CD4-positive, alpha-beta T cell treated with Interleukin-1 beta for 1 hour (primary cell): ENCODE measurements at places on chromosomes 2 and 18.

DNA sequence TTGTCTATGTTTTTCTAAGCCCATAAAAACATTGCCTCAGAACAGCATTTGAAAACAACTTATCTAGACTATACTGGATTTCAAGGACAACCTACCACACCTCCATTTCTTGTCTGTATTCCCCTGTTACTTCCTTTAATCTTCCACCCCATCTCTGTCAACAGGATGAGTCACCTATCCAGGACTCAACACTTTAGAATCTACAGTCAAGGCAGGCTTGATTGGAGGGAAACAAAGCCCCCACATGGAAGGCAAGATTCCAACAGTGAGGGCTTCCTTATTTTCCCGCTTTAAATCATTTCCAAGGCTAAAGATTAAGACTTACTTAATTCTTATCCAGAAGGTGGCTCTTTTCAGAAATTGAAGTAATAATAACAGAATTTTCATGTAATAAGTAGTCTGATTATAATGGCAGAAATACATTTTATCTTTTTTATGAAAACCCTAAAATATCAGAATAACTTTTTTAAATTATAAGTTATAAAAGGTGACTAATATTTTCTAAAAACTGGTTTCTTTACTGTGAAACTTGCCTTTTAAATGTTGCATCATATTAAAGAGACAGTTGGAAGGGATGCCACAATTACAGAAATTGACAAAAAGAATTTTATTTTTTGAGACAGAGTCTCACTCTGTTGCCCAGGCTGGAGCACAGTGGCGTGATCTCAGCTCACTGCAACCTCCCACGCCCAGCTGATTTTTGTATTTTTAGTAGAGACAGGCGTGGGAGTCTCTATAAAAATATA is 138.7 kb upstream of the CCDC150 start:
- DNase-seq = no peak

GRCh38 chr2:105926960-105927678 is 182.4 kb downstream of the NCK2 start:
- peak; percentile 33 for DNase-seq

- DNase-seq = no peak
Measured at GRCh38 chr18:54948350-54948837, 10.9 kb downstream of the CCDC68 start.

DNA sequence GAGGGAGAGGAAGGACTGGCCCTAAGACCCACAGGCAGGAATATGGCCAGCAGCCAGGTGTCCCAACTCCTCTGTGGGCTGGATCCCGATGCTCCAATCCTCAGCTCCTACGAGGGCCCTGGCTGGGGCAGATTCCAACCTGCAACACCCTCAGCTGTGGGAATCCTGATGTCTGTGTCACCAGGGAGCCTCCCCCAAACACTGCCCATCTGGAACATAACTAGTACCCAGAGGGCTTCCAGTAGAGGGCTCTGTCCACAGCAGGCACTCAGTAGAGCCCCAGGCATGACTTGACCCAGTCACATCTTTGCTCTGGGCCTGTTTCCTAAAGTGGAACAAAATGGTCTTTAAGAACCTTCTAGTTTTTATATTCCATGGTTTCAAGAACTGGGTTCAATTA is 20.6 kb upstream of the LOXHD1 start:
- no peak for DNase-seq

DNA sequence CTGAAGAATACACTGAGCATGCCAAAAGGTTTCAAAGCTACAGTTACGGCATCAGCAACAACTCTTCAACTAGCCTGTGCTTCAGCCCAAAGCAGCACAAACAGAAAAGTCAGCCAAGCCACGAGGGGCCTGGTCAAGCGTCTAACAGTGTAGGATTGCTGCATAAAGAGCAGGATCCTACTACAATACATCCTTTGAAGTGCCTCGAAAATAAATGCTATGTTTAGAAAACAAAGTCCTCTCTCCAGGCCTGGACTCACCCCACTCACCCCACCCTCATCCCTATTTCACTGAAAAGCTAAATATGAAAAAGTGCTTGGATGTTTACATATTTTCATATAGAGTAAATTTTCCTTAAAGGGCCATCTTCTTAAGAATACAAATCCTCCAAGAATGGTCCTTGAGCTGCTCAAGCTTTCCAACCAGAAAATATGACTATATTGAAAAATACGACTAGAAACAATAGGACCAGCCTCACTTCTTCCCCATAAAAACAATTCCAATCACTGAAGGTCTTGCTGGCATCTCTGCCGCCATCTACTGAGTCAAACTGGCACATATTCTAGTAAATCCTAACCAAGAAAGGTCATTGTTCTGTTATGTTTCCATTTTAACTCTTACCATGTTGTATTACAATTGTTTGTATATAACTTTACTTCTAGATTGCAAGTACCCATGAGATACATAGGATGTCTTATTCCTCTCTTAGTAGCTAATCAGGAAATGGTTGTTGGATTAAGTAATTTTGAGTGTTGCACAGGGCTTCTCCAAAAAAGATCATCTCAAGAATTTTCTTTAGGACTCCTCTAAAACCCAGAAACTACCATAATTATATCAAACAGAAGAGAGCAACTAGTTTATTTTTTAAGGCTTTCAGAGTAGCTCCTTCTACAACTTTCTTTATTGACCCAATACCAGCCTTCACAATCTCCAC is 63.6 kb downstream of the CLHC1 start:
- peak; percentile 52 for DNase-seq

- no peak for DNase-seq
Measured at GRCh38 chr2:161172901-161173540, 12.8 kb downstream of the TANK start.

DNA sequence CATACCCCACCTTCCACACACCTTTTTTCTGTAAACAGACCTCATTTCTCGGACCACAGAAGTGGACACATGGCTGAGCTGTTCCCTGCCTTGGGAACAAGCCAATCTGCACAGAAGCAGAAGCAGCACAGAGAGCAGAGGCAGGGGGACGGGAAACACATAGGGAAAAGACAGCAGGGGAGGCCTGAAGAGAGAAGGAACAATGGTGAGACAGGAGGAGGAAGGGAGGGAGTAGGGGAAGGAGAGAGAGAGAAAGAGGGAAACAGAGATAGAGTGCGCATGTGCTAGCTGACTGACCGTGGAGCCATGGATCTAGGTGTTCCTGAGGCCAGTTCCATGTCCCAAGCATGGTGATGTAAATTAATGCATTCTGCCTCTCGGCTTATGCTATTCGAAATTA is 119.7 kb downstream of the NOL10 start:
- DNase-seq = no peak

GRCh38 chr2:70083344-70084156 is 3.7 kb upstream of the PCBP1 start:
- peak; percentile 52 for DNase-seq

- no peak for DNase-seq
Measured at GRCh38 chr2:29061176-29061575, 13.1 kb downstream of the PCARE start.

- peak; percentile 16 for DNase-seq
Measured at GRCh38 chr2:230412371-230412711, 3.7 kb upstream of the SP100 start.

- no peak for DNase-seq
Measured at GRCh38 chr2:70999362-70999761, 4.7 kb upstream of the TEX261 start.

DNA sequence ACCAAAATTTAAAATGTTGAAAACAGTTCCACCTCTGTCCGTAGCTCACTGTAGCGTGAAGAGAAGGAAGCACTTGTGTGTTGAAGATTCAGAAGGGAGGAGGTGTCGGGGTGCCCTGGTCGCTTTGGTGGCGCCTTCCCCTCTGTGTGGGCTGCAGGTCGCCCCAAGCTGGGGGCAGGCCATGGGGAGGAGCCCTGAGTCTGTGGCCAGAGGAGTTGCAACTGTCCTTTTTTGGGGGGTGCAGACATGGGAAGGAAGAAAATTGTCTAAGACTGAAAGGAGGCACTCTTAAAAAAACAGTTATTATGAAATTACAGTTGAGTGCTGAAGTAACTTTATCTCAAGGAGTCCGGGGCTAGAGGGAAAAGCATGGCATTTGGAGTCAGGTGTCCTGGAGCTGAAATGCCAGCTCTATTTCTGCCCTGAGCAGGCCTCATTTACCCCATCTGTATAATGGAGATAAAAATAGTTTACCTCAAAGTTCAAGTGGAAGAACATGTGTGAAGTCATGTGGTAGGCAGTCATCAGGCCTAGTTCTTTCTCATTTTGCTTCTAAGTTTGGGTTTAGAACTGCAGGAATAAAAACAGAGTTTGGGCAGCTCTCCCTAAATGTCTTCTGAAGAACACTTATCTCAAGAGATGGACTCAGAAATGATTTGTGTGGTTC is 82.1 kb downstream of the RNF144A start:
- DNase-seq = peak; percentile 5

DNA sequence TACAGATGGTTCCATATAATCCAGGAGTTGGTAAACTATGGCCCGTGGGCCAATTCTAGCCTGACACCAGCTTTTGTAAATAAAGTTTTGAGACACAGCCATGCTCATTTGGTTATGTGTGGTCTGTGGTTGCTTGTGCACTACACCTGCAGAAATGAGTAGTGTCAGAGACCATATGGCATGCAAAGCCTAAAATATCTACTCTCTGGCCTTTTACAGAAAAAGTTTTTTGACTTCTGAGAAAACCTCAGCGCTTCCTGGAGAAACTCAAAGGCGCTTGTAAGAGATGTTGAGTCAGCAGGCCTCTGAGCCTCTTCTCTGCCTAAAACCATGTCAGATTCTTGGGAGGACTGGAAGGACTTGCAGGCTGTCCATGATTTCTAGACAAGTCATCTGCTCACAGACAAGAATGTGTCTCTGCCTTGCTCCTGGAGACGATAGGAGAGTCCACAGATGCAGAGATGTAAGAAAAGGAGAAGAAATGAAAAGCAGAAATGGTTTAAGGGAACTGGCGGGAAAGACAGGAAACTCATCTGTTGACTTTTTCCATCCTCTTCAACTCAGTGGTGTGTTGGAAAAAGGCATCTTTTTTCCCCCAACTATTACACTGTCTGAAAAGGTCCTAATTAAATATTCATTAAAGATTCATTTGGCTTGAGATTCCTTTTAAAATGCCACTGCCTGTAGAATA is 5.2 kb downstream of the TTC39C start:
- DNase-seq = peak; percentile 52

DNA sequence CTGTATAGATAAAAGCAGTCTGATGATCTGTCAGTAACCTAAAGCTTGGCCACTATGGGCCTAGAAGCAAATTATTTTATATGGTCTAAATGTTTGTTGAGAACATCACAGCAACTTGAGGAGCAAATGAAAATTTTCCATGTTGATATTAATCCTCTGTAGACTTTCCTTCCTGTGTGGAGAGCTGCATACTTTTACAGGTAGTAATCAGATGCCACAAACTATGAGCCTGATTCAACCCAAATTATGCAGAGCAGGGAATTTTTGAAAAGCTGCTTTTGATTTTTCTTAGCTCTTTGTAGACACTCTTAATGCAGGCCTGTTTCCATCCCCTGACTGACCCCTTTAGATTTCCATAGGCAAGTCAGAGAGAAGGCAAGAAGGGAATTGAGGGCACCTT is 17.3 kb downstream of the PAX3 start:
- DNase-seq = no peak

DNA sequence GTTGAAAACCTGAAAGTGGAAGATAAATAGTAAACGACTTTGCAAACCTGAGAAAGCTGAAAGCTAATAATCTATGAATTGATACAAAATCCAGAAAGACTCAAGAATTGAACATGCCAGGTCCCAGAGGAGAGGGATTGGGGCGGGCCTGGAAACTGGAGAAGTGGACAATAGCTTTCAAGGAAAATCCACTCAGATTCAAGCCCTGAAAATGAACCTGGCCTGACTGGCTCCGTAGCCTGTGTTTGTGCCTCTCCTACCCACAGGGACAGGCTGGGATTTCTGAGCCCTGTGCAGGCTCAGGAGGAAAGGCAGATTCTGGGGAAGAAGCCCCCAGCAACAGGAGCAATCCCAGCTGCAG is 274.8 kb upstream of the HS6ST1 start:
- no peak for DNase-seq

GRCh38 chr2:7356909-7357584 is 439.8 kb downstream of the RNF144A start:
- DNase-seq = no peak

DNA sequence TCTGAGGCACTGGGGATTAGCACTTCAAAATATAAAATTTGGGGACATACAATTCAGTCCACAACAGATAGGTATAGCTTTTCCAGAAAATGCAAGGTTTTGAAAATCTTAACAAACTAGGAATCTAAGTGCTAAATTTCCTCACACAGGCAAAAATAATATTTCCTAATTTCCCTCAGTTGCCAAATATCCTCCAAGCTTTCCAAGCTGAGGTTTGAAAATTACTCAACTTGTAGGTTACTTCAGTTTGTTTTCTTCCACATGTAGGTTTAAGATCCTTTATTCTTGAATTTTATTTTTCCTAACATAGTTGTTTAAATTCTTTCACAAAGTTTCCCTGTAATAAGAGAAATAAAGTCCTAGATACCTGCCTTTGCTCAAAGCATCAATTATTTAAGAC is 192.9 kb upstream of the NRXN1 start:
- DNase-seq = no peak
